ENCODE measurements at places on chromosomes 2 and 18.

GRCh38 chr18:76450452-76451395 lies 44.3 kb downstream of the ZNF516 start:
- DNase-seq: no peak

DNA sequence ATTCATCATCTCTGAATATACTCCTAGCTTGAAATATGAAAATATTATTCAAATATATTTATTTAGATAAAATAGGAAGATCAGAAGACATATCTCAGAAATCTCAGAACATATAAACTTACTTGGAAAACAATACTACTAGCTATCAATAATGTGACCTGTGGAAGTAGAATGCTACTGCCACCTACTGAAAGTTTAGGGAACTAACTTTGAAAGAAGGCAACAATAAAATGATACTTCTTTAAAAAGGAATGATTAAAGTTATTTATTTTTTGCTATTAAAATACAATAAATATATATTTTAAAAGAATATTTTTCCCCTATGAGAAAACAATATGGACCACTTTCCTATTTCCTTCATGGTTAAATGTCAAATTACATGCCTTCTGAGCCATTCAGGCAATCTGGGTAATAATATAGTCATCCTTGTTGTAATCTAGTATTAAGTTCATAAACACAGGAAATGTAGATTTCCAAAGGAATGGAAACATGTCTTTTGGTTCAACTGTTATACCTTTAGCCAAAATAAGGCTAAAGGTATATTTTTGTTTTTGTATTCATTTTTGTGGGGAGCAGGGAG lies 26.0 kb downstream of the ACADL start:
- DNase-seq: no peak

- no peak for DNase-seq
These were observed 35.1 kb downstream of the ACKR3 start for GRCh38 chr2:236604575-236605344.

GRCh38 chr2:71001981-71002570 lies 7.4 kb upstream of the TEX261 start:
- no peak for DNase-seq

DNA sequence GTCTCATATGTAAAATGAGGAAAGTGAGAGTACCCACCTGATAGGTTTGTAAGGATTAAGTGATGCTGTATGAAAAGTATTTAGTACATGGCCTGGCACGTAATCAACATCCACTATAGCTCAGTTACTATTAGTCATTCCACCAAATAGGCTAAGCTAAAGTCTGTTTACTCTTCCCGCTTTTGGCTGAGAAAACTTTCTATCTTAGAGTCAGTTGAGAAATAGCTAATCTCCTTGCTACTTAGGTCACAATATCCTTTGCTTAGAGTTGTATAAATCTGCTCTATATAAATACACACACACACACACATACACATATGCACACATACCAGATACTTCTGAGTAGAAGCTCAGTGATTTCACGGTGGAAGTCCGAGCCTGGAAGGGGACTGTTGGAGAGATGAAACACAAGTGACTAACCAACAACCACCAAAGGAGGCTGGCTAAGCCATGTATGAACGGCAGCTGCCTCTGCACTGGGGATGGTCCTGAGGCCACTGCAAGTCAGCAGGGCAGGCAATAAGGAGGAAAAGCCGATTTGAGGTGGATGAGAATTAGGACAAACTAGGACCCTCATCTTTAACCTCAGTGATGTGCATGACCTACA lies 104.6 kb upstream of the EPHA4 start:
- no peak for DNase-seq

DNA sequence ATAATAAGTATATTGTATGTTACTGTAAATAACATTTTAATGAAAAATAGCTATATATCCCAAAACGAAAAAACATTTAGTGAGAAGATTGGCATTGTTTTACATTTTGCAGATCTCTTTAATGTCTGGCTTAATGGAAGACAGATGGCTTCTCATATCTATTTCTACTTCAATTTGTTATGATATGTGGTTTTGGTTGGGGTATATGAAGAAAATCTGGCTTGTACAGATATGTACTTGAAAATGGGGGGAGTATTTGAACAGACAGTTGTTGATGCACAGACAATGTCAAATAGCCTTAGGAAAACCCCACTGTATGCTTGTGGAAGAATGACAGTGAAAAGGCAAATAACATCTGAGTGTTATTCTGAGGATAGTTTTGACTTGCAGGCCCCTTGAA lies 23.6 kb upstream of the GMCL1 start:
- no peak for DNase-seq

DNA sequence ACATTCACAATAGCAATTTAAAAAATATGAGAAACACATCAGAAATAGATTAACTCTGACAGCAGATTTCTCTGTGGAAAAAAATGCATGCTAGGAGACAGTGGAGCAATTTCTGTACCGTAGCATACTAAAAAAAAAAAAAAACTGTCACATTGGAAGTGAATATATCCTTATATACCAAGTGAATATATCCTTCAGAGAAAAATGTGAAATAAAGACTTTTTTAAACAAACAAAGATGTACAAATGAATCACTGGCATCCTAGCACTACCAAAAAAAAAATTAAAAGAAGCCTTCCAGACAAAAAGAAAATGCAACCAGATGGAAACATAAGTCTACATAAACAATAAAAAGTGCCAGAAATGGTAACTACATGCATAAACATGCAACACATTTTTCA lies 169.4 kb downstream of the NBAS start:
- no peak for DNase-seq

Data from activated T-cell treated with anti-CD3 and anti-CD28 coated beads for 24 hours (primary cell).